Stimulated activated CD4-positive, alpha-beta T cell treated with anti-CD3 and anti-CD28 coated beads, Interleukin-2, amount 100 ng/mL, for 48 hours (primary cell): ENCODE measurements at places on chromosomes 13 and 19.

DNA sequence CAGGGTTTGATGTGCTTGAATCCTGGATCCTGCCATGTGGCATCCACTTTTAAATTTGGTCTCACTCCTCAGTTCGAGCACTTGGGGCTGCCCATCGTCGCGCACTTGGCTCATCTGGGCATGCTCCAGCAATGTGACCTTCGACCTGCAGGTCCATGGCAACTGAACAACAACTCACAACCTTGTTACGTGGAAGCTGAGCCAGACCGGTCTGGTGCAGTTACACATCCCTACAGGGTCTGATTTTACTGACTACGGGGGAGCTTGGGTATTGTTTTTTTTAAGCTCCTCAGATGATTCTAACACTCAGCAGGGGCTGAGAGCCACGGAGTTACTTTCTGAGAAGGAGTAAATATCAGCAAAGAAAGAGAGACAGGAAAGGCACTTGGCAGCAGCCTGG, 769.6 kb downstream of the UQCRFS1 start:
- no peak for DNase-seq

DNA sequence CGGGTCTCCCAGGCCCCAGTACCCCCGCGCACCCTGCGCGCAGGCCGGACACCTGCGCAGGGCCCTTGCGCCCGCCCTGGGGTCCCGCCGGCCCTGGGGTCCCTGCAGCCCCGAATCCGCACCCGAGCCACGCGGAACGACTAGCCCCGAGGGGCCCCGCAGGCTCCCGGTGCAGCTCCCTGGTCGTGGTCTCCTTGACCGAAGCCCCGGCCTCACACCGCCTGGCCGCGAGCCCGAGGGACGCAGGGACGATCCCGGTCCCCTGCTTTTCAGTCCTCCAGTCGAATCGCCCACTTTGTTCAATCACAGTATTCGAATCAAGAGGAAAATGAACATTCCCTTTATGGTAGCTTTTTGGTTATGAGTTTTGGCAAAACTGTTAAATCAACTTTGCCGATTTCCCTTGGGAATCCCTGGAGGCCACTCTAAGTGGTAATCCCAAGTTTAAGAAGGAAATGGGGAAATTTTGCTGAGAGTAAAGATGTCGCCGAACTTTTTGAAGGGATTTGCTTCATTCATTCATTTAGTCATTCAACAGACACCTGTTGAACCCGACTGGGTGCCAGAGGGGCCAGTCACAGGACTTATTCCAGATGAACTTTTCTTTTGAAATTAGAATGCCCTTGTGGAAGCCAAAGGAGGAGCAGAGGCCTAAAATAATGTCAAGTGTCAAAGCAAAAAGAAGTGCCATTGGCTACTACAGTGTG, 75.0 kb downstream of the ZIC5 start:
- DNase-seq = no peak

GRCh38 chr13:44165889-44166496, 207.6 kb upstream of the SERP2 start:
- DNase-seq = no peak

- no peak for DNase-seq
Measured at GRCh38 chr13:71643448-71643860, 223.6 kb downstream of the DACH1 start.

DNA sequence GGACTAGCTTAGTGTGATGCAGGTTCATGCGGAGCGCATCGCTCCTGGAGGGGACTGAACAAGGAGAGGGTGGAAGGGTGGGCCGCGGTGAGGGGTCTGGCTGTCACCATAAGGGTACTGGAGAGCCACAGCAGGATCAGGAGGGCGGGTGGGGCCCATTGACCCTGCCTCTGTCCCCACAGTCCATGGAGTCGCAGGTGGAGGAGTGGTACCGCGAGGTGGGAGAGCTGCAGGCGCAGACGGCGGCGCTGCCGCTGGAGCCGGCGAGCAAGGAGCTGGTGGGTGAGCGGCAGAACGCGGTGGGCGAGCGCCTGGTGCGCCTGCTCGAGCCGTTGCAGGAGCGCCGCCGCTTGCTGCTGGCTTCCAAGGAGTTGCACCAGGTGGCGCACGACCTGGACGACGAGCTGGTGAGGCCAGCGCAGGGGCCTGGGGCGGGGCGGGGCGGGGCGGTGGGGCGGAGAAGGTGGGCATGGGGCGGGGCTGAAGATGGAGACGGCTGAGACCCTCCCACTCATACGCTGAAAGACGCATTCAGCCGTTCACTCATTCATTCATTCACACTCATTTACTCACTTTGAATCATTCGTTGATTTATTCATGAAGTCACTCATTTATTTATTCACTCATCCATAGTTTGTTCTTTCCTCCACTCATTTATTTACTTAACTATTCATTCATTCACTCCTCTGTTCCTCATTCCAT, 27.5 kb upstream of the SHKBP1 start:
- DNase-seq = peak; percentile 71
